ENCODE measurements at places on chromosomes 16 and 17.

GRCh38 chr16:78362524-78363135 is 263.2 kb downstream of the WWOX start:
- no peak for DNase-seq

DNA sequence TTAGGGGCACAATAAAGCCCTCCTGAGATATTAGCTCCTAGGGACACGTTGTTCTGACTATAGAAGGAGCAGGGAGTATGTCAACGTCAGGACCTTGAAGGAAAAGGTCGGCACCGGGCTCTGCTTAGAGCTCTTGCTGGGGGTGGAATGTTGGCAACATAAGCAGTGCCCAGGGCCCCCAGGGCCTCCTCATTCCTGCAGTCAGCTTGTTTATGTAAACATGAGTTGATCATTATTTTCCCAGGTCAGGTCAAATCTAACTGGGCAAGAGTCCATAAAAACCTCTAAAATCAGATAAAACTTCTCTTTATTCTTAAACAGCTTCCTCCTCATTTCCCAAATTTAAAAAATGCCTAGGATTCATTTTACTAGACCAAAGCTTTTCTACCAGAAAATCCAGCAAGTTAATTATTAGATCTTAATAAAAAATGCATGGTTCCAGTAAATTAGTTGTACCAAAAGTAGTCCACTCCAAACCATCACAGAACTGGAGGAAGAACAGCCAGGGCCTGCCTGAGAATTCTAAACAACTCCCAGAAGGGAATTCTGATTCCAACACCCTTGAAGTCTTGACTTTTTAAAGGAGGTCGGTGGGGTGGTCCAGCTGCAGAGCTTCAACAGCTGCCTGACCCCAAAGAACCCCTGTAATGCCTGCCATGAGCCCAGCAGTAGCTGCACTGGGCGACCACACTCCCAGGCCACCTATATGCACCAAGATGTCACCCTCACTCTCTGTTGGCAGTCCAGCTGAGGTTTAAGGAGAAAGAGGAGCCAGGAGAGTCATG is 54.3 kb downstream of the AMFR start:
- no peak for DNase-seq

- no peak for DNase-seq
Observed at GRCh38 chr17:9484789-9485188, 90.8 kb downstream of the STX8 start.

DNA sequence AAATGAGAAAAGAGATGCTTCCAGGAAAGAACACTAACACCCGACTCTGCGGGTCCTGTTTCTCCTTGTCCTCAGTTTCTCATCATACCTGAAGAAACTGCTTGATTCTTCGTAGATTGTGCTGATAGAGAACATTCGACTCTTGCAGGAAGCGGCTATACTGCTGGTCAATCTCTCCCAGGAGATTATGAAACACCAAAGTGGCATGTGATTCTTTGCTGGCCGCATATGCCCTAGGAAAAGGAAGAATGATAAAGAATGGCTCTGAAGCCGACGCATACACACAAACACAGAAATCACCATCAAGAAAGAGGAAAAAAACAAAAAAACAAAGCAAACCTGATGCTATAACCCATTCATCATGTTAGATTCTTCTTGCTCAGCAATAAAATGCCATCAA is 41.8 kb downstream of the STAT3 start:
- DNase-seq, result no peak

DNA sequence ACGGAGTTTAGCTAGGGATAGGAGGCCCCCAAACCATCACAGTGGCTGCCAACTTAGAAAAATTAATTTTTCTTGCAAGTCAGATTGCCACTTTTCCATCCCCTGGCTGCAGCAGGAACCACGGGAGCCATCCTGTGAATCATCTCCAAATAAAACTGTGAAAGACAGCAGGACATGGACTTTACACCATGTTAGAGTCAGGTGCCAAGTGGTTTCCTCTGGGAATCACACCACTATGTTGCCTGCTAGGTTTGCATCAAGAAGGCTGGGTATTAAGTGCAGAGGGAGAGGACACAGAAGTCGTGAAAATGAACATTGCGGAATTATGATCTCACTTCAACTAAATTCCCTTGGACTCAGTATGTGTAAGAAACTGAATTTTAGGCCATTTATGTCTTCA is 471.3 kb upstream of the GOT2 start:
- no peak for DNase-seq

- no peak for DNase-seq
Observed at GRCh38 chr16:82340531-82340930, 170.5 kb upstream of the MPHOSPH6 start.

GRCh38 chr16:50313596-50314478 is 47.5 kb downstream of the ADCY7 start:
- DNase-seq, result peak; percentile 18

DNA sequence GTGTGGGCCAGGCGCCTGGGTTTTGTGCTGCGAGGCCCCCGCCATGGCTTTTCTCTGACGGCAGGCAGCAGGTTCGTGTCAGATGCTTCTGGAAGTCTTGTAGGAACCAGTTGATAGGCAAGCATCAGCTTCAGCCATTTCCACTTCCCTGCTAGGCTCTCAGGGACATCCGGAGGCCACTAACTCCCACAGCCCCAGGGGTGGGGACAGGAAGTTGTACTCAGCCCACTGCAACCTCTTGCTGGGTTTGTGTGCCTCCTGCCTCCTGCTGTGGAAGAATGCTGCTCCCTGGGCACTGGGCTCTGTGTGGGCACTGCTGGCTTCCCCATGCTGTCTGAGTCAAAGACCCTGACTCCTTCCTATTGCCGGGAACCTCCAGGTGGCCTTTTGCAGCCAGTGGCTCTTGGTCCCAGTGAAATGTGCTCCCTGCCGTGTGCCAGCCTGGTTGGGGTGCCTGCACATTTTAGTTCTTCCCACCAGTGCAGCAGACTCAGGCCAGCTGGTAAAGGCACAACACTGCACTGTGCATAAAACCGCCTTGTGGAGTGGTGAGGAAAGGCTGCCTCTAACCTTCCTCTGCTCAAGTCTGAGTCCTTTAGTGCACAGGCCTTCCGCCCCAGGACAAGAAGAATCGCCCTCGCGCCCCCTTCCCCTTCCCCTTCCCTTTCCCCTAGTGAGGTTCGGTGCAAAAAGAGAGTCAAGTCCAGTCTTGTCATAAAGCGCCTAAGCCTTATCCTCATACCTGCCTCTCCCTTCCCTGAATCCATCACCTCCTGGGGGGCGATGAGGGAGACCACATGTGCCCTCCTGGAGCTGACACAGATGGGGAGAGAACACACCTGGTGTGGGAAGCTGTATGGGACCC is 16.6 kb downstream of the LDHD start:
- DNase-seq, result no peak

DNA sequence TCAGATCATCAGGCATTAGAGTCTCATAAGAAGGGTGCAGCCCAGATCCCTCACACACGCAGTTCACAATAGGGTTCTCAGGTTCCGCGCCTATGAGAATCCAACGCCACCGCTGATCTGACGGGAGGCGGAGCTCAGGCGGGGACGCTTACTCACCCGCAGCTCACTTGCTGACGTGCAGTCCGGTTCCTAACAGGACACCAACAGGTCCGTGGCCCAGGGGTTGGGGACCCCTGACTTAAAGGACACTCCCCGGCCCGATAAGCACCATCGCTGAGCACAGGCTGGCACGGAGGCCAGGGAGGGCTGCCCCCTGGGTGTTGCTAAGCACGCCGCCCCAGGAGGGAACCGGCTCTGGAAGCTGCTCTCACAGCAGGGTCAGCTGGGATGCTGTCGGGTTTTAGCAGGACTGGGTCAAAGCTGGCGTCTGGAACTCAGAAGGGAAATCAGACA is 30.1 kb upstream of the BAHCC1 start:
- DNase-seq, result no peak

DNA sequence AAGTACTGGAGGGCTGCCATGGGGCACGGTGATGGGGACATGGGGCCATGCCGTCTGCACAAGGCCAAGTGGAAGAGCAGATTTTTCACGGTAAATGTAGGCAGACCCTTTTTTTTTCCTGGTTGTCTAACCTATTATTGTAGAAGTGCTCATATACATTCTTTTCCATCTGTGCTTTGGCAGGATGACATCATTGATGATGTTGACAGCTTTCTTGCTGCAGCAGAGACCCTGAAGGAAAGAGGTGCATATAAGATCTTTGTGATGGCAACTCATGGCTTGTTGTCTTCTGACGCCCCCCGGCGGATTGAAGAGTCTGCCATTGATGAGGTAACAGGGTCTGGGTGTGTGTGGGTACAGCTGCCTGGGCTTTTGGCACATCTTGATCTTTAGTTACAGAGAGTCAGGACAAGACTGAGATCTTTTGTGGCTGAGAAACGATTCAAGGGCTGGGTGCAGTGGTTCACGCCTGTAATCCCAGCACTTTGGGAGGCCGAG is 23.3 kb upstream of the SLC5A10 start:
- DNase-seq, result no peak

- no peak for DNase-seq
Observed at GRCh38 chr16:7650431-7650830, 317.8 kb downstream of the RBFOX1 start.

DNA sequence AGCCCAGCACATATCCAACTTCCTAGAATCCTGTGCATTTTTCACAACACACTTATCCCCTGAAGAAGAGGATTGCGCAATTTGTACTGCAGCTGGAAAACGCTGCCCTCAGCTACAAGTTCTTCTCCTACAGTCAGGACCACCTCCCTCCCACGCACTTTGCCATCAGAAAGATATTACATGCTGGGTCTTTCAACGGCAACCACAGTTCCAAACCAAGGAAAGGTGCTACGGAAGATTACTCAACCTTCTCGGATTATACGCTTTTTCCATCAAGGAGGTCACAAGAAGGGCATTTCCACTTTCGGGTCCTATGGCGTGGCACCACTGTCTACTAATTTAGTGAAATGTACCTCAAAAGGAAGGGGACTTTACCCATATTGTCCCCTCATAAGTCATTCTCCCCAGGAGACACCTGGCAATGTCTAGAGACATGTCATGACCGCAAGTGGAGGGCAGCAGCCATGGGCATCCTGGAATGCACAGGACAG is 35.2 kb downstream of the USP7 start:
- no peak for DNase-seq

DNA sequence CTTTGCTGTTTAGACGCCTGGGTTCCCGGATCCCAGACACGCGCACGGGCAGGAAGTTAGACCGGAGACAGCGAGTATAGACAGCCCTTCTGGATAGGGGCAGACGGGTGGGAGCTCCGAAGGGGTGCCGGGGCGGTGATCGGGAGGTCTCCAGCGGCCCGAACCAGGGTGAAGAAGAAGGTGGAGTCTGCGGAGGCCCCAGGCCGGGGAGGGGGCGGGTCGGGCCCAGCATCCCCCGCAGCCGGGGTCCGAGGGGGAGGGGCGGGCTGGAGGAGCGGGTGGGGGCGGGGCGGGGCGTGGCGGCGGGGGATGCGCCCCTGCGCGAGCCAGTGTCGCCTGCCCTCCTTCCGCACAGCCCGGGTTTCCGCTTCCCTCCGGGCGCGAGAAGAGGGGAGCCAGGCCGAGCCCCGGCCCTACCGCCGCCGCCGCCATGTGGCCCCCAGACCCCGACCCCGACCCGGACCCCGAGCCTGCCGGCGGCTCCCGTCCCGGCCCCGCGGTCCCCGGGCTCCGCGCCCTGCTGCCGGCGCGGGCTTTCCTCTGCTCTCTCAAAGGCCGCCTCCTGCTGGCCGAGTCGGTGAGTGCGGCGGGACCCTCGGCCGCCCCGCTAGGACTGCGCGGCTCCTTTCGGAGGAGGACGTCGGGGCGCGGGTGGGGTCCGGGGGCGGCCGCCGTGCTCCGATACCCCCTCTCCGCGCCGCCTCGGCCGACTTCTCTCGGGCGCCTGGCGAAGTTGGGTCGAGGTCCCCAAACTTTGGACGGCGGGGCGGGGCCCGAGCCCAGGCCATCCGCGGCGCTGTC is at the start of gene CMTM3:
Gene CMTM3, plus strand, starts transcription at position 329 of the 801 bp plus-strand sequence. Its CDS starts 102 bp downstream, at position 431.
- DNase-seq, result peak; percentile 39

DNA sequence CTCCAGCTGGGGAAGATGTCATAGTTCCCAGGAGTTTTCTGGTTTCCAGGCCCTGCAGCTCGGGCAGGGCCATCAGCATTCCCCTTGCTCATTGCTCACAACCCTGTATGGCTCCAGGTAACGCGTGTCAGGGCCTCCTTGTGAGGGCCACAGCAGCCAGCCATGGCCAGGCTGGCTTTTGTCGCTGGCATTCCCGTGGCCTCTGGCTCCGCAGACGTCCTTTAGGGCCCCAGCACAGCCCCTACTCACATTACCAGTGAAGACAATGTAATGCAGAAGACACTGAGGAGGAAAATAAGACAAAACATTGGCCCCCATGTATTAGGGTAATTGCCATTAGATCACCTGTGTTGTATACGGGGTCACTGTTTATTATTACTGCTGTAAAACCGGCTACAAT is 1799.0 kb downstream of the TP53TG3F start:
- no peak for DNase-seq

GRCh38 chr17:43384476-43384862 is 14.3 kb upstream of the ARL4D start:
- DNase-seq, result no peak

- DNase-seq, result no peak
Observed at GRCh38 chr16:84730406-84731106, 30.8 kb downstream of the USP10 start.

DNA sequence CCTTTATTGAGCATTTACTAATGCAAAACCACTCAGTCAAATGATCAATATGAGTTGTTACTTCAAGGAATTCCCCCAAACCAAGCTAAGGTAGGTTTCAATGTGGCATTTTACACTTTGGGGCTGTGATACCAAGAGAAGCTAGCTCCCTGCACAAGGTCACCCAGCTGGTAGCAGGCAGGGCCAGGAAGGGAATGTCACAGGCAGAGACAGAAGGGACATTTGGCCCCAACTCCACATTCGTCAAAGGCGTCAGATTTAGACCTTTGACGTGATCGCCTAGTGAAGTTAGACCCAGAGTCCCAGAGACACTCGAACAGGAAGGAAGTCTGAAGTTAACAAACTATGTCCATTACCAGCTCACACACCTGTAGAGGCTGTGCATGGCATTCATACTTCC is 5.5 kb upstream of the SMG1 start:
- no peak for DNase-seq

DNA sequence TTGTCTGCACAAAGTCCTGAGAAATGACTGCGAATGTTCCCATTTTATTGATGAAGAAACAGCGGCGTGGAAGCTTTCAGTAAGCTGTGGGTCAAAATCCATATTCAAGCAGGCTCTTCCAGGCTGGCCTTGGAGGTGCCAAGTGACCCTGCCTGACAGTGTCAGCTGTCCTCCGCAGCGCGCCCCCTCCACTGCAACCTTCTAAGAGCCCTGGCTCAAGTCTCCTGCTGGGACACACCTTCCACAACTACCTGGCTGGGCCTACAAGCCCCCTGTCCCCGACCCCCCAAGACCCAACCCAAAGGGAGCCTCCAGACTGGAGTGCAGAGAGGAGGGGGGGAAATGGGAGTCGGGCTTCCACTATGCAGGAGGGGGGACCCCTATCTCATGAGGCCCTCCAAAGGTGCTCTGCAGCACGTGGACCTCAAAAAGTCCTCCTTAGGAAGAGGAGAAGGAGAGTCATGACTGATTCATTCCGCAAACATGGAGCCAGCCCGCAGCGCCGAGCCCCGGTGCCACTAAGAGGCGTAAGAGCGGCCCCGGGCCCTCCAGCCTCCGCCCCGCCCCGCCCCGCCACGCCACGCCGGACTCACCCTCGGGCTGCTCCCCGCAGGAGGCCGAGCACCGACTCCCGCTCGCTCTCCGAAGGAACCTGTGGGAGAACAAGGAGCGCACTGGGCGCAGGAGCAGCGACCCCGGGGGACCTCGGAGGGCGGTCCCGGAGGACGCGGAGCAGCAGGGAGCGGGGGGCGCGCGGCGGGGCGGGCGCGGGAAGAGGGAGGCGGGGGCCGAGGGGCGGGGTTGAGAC is 574 bp downstream of the MPP3 start:
- no peak for DNase-seq

All from stimulated activated CD8-positive, alpha-beta memory T cell treated with anti-CD3 and anti-CD28 coated beads, Interleukin-4, amount 100 ng/mL, for 1 hour (primary cell).